ENCODE measurements at places on chromosomes 12 and 14. TPM values are rescaled to one million over a fixed set of nuclear protein-coding genes. Genes with fewer than 3 reads are reported as not detected.

Gene TGM1
- polyA plus RNA-seq, result 3.0 TPM

Gene CLMN
- polyA plus RNA-seq, result 1.4 TPM

Gene TEX52
- not detected for polyA plus RNA-seq

Gene RTN1
- 1.6 TPM for polyA plus RNA-seq

Gene TAS2R43
- not detected for polyA plus RNA-seq

Gene KRT8
- 49.4 TPM for polyA plus RNA-seq

Gene A2ML1
- not detected for polyA plus RNA-seq

Gene CAPZA3
- not detected for polyA plus RNA-seq

Gene OR6C76
- polyA plus RNA-seq, result not detected

Gene JKAMP
- 95.4 TPM for polyA plus RNA-seq

Gene GSC
- polyA plus RNA-seq, result 1.3 TPM

Gene EPS8
- polyA plus RNA-seq, result 19.8 TPM

Gene KLHDC1
- polyA plus RNA-seq, result 0.31 TPM

Gene MAX
- 103 TPM for polyA plus RNA-seq

Gene TAS2R14
- polyA plus RNA-seq, result 1.4 TPM

- DNase-seq, result no peak
These were observed 22.3 kb downstream of the ZNF268 start for GRCh38 chr12:133203344-133204263.

DNA sequence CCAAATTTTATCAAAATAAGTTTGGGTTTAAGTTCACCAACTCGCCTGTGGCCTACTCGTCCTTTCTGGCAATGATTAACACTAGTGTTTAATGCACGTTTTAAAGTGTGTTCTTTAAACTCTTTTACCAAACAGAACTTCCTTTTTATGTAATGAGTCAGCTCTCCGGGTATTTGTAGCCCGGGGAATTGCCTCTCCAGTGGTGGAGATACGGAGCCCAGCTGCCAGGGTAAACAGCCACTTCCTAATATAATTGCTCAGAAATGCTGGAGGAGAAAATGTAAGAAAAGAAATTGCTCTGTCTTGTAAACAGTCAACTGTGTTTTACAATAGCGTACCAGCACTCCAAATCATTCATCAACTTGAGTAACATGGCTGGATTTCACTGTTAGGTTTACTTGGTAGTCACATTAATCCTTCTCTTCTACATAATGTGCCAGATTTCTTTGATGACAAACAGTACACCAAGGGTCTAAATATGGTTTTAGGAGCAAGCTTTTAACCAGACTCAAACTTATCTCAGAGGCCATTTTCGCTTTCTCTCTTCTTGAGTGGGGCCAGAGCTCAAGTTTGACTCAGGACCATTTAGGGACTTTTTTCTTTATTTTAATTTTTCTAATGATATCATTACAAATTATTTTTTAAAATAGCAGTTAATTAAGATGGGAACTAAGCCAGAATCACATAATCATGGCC is 101.2 kb upstream of the SLC38A2 start:
- DNase-seq, result peak; percentile 15

- no peak for DNase-seq
These were observed 34.6 kb upstream of the TMX1 start for GRCh38 chr14:51205486-51205885.

- DNase-seq, result no peak
These were observed 2.2 kb downstream of the BAZ1A start for GRCh38 chr14:34872822-34873588.

- no peak for DNase-seq
These were observed 21.7 kb downstream of the CBX5 start for GRCh38 chr12:54258201-54258681.

GRCh38 chr14:26598672-26599131 is 869 bp upstream of the NOVA1 start:
- peak; percentile 4 for DNase-seq

DNA sequence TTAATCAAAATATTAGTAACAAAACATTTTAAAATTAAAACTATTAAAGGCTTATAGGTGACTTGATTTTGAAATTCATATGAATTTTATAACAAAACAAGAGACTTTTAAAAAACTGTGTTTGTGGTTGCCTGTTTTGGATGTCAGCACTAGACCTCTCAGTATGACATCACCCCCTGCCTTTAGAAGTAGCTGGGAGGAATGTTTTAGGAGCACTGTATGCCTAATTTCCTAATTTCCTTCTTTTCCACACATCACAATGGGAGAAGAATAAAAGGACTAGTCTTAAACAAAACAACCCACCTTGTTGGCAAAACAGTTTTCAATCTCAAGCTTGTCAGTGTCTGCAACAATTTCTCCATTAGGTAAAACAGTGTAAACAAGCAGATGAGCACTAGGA is 48.1 kb upstream of the PZP start:
- DNase-seq, result peak; percentile 25

GRCh38 chr12:39413836-39414771 is 28.8 kb downstream of the KIF21A start:
- peak; percentile 53 for DNase-seq

DNA sequence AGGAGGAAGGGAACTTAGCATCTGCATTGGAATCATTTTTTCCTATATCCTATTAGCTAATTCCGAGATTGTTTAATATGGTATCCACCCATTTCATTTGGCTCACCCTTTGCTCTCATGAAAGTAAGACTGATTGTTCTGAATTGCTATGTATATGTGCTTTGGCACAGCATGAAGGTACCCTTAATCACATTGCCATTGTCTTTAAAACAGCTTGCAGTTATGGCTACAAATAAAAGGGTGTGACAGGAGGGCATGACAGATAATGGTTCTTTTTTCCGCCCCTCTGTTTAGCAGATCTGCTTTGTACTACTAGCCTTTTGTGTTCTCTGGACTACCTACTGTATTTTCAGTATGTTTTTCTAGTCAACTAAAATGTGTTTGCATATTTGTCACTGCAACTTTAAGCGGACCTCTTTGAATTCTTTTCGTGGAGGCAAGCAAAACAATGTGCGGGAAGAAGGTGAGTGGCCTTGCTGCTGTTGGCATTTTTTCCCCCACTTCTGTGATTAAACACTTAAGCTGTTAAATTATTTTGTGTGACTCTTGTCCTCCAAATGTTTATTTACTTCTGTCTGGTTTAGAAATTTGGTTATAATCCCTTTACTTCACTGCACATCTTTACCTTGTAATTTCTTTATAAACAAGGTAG is 35.8 kb downstream of the FBXO34 start:
- DNase-seq, result no peak

GRCh38 chr12:943051-943450 is 6.4 kb downstream of the RAD52 start:
- DNase-seq, result no peak

DNA sequence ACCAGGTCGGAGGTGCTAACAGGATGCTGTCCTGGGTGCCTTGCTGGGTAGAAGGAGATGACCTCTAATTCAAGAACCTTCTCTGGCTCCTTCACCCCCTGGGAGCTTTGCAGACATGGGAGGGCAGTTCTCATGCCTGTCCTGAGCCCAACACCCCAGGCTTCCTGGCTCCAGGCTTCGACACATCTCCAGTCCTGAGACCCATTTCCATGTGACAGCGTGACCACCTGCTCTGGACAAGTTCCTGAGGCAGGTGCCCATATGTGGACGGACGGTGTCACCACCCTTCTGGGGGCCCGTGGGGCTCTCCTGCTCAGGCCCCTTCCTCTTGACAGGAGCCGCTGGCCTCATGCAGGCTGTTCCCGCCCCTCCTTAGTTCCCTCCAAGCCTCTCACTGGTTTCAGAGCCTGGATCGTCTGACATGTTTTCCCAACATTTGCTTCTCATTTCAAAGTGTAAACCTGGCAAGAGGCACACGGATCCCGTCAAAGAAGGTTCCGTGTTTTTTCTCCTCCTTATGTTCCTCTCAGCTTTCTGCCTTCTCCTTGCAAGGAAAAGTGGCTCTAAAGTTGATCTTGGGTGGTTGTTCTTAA is 291.9 kb upstream of the RTL1 start:
- no peak for DNase-seq

DNA sequence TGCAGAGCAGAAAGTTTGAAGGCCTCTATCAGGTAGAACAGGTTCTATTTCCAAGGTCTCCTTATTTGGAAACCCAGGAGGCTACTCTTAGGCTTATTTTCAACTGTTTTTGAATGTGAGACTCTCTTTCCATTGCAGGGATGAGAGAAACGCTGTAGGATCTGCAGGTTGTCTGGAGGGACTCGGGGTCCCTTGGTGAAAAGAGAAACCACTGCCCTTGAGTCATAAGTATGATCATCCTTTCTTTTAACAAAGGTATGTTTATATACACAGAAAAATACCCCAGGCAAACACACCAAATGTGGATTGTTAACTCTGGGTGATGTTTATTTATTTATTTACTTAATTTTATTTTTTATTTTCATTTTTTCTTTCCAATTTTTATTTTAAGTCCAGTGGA is 57.8 kb upstream of the MAX start:
- DNase-seq, result no peak

- no peak for DNase-seq
These were observed 7.2 kb downstream of the MGP start for GRCh38 chr12:14878488-14878887.

- no peak for DNase-seq
These were observed 174.8 kb upstream of the DCN start for GRCh38 chr12:91357381-91357780.

DNA sequence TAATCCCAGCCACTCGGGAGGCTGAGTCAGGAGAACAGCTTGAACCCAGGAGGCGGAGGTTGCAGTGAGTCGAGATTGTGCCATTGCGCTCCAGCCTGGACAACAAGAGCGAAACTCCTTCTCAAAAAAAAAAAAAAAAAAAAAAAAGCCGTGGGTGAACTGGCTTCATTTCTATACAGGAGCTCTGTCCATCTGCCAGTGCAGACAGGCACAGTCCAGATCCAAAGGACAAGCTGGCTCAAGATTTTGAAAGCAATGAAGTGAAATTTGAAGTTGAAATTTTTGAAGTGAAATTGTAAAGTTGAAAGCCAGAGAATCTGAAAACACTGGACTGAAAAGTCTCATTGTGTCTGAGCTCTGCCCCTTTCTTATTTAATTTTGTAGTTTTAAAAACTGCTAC is 134.7 kb downstream of the CALM1 start:
- DNase-seq, result no peak

DNA sequence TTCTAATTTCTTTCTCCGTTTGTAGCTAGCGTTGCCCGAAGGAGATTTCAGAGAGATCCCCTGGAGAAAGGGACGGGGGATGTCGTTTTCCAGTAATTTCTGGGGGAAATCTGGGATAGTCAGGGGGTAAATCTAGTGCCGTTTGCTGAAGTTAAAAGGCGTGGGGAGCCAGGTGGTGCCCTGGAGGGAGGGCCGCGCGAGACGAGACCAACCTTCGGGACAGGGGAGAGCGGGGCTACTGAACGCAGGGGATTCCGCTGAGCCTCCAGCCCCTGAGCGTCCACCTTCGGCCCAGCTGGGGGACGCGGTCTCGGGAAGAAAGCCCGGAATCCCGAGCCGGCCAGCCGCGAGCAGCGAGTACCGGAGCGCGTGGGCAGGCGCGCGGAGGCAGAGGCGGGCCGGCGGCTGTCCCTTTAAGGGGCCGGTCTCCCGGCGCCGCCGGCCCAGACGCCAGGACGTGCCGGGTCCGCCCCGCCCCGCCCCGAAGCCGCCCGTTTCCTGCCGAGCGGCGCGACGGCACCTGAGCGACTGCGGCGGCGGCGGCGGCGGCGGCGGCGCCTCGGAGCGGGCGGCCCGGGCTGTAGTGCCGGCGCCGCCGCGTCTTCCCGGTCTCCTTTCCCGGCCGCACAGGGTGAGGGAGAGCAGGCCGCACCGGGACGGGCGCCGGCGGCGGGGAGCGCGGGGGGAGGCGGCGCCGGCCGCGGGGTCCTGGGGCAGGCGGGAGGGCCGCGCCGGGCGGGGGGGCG is at the start of gene KTN1:
Gene KTN1, plus strand, starts transcription at position 484 of the 746 bp plus-strand sequence. CDS start 31,842 bp downstream, outside the sequence.
- DNase-seq, result peak; percentile 94

DNA sequence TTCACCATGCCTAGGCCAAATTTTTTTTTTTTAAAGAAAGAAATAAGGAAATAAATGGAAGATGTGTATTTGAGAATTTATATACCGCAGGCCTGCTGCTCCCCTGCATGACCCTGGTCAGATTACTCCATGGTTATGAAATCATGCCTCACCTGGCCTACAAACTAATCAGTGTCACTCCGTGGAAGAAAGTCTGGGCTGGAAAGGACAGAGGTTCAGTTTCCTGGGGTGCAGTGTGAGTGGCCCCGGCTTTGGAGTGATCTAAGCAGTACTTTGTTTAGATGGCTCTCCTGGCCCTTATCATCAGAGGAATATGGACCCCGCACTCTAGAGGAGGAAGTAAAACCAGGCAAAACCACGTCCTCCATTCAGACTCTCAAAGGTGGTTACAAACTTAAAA is 9.6 kb downstream of the APOBEC1 start:
- DNase-seq, result no peak

DNA sequence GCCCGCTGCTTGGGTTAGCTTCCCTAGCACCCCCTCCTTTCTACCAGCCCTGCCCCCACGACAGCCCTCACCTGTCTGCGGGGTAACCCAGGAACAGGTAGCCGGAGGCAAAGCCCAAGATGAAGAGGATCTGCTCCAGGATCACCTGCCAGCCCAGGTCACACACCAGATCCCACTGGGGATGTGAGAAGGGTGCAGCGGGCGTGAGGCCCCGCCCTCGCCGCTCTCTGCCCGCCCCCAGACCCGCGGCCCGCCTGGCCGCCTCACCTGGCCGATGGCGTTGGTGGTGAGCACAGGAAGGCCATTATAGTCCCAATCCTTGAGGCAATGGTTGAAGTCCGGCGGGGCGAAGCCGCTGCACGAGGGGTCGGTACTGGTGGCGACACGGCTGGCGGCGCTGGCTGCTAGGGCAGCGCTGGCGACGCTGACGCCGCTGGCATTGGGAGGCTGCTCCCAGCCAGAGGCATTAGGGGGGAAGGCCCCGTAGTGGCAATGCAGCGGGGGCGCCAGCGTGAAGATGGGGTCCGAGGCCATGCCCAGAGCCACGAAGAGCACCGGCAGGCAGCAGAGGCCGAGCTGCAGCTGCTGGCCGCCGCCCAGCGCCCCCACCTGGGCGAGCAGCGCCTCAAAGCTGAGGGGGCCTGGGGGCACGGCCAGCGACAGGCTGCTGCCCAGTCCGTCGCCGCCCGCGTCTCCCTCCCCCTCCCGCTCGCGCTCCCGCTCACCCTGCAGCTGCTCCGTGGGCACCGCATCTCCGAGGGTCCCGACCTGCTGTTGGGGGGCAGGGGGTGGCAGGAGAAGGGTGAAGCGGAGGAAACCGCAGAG is 794 bp downstream of the SLC22A17 start:
- peak; percentile 93 for DNase-seq

GRCh38 chr12:53054112-53054878 is 4.4 kb downstream of the TNS2 start:
- DNase-seq, result peak; percentile 97

DNA sequence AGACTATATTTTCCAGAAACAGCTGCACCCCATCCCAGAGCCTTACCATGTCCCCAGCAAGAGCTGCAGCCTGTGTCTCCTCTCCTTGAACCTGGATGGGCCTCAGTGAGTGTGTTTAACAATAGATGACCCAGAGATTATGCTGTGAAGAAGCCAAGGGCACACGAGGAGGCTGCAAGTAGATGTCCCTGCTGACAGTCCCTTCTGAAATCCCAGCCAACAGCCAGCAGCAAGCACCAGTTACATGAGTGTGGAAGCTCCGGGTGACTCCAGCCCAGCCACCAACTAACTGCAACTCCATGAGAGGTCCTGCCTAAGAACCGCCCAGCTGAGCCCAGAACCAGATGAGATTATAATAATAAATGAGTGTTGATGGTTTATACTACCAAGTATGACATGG is 191.7 kb downstream of the BCL11B start:
- no peak for DNase-seq

All from SK-N-SH (cell line).